ENCODE measurements at places on chromosomes 4 and X.

GRCh38 chrX:137227151-137227550 is 193.4 kb upstream of the GPR101 start:
- DNase-seq: no peak

GRCh38 chr4:8732681-8733243 is 138.9 kb downstream of the HMX1 start:
- no peak for DNase-seq

GRCh38 chr4:183205709-183206108 is 106.7 kb downstream of the WWC2 start:
- DNase-seq: no peak

- DNase-seq: no peak
Measured at GRCh38 chr4:108890484-108890881, 127.6 kb upstream of the ETNPPL start.

DNA sequence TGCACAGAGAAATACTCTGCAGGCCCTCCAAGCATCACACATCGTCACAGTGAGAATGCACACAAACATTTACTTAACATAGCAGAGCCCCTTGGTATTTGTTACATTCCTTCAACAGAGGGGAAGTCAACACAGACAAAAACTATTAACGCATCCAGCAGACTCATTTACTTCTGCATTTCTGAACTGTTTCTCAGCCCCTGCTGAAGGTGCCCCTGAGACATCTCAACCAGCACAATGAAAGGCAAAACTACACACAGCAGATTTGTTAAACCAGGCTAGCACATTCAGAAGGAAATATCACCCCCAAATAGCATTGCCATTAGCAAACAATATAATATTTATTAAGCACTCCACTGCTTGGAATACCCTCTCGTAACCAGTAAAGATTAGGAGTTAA is 367.0 kb downstream of the RAB28 start:
- DNase-seq: no peak

GRCh38 chr4:77148078-77148477 is 8.9 kb upstream of the CCNG2 start:
- no peak for DNase-seq

DNA sequence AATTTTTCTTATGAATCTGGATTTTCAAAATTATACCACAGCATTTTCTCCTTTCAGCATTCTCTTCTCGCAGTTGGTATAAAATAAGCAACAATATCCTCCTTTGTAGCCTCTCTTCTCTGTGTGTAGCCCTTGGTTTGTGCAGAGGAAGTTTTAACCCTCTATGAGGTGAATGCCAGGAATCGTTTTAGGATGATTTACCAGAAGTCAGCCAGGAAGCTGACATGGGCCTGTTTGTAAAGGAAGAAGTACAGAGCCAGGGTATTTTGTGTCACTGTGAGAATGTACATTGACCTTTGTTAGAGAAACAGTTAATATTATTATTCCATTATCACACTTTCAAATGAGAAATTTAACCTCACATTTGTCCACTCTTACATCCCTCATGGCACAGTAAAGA is 88.9 kb upstream of the RPL34 start:
- DNase-seq: no peak

- no peak for DNase-seq
Measured at GRCh38 chr4:71202705-71203104, 136.1 kb upstream of the SLC4A4 start.

GRCh38 chrX:95435198-95435597 is 1249.4 kb upstream of the DIAPH2 start:
- DNase-seq: no peak

DNA sequence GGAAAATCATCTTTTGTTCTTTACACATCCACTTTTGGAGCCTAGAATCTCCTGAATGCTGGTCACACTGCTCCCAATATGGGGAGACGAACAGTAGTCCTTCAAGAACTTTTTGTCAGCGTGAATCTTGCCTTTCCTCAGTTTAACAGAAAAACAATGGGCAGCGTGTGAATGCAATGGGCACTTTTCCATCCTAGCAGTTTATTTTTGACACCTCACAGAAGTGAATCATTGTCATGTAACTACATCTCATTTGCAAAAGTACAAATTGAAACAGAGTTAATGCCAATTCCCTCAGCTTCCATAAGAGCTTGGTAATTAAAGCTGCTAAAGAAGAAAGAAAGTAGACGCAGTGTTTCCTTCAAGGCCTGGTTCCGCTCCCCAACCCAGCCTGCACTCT is 85.5 kb downstream of the DRD5 start:
- no peak for DNase-seq

DNA sequence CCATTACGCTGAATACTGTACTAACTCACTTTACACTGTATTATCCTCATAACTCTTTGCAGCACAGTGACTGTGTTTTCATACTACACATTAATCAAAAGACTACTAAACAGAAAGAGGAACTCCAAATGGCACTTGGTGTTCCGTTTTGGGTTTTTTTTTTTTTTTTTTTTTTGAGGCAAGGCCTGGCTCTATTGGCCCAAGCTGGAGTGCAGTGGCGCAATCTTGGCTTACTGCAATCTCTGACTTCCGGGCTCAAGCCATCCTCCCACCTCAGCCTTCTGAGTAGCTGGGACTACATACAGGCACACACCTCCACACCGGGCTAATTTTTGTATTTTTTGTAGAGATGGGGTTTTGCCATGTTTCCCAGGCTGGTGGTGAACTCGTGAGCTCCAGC is 10.7 kb downstream of the KLHL8 start:
- no peak for DNase-seq

GRCh38 chr4:98293104-98293887 is 32.1 kb downstream of the RAP1GDS1 start:
- no peak for DNase-seq

GRCh38 chr4:140316799-140317198 is 56.6 kb upstream of the SCOC start:
- no peak for DNase-seq

GRCh38 chr4:99248714-99249113 is 29.7 kb upstream of the ADH6 start:
- DNase-seq: no peak

- no peak for DNase-seq
Measured at GRCh38 chrX:96692890-96693289, 8.2 kb downstream of the DIAPH2 start.

GRCh38 chr4:8473920-8474590 is 33.5 kb downstream of the TRMT44 start:
- no peak for DNase-seq

DNA sequence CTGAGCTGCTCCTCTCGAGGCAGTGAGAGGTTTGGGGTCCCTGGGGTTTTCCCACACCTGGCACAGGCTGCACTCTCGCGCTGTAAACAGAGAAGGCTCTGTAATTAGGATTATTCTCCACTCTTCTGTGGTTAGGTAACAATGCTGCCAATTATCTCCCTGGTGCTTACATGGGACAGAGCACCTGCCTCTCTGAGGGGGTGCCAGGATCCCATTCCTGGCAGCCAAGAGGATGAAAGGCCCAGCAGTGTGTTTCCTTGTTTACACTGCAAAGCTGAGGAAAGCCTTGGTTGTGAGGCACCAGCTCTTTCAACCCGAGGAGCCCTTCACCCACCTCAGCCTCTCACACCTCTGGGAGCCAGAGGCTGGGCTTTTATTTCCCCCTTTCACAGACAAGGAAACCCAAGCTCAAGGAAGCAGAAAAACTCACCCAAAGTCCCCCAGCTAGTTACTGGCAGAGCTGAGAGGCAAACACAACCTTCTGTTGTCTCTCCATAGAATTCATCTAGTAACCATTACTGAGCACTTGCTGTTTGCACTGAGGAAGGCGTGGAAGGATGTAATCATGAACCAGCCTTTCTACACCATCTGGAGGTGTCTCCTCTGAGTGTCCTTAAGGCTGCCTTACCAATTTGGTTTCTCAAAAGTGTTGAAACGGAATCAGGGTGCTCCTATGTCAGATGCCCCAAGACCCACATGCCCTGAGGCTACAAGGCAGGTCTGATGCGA is 39.7 kb upstream of the PROM1 start:
- no peak for DNase-seq

DNA sequence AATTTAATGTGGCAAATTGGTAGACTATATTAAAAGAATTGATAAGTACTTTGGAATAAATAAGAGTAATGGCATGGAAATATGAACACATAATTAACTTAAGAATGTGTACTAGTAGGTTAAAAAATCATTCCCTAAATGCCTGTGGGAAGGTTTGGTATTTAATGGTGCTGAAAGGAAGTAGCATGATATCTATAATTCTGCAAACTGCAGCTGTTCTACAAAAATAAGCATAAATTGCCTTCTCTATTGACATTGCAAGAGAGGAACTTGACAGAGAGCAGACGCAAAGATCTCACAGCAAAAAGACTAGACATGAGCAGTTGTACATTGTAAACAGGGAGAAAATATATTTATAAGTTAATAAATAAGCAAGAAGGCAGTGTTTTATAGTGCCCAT is 752.5 kb upstream of the PCDH10 start:
- no peak for DNase-seq

DNA sequence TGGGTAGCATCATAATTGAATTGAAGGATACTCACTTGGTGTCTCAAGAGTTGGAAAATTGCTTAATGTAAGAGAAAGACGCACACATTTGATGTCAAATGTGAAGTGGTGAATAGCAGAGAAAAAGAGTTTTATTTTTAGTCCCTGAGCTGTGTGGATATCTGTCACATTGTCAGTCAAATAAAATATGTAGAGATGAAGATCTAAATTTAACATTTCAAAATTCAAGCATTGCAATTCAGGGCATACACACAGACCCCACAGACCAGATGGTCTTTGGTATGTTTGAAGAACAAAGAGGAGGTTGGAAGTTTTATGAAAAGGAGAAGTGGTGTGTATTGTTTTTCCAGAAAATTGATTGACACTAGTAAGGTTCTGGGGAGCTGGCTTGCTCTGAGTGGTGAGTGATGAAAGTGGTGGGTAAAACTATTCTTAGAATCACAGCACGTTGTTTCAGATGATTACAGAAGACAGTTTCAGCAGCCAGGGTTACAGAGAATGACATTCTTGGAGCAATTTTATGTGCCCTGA is 44.9 kb upstream of the BBS12 start:
- DNase-seq: no peak

- DNase-seq: no peak
Measured at GRCh38 chr4:76784237-76784636, 113.7 kb downstream of the SOWAHB start.

DNA sequence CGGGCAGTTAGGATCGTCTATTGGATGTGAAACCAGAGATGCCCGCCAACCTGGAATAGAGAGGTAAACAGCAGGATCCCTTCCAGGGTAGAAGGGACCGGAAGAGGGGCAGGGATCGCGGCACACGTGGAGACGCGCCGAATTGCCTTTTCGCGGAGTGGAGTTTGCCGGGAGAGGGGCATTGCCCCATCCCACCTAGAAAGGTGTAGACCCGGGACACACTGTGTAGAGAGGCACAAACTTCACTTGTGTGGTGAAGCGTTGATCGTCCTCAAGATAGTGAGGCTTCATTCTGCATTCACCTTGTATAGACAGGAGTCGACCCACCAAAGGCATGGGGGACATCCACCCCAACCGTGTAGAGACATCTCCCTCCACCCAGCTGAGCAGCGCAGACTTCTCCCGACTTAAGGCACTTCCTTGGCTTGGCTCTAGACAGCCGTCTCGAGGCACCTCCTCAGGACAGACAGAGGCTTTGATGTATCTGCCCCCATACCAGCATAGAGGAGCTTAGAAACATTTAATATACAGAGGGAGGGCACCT is 410 bp downstream of the GNL3L start:
- no peak for DNase-seq

DNA sequence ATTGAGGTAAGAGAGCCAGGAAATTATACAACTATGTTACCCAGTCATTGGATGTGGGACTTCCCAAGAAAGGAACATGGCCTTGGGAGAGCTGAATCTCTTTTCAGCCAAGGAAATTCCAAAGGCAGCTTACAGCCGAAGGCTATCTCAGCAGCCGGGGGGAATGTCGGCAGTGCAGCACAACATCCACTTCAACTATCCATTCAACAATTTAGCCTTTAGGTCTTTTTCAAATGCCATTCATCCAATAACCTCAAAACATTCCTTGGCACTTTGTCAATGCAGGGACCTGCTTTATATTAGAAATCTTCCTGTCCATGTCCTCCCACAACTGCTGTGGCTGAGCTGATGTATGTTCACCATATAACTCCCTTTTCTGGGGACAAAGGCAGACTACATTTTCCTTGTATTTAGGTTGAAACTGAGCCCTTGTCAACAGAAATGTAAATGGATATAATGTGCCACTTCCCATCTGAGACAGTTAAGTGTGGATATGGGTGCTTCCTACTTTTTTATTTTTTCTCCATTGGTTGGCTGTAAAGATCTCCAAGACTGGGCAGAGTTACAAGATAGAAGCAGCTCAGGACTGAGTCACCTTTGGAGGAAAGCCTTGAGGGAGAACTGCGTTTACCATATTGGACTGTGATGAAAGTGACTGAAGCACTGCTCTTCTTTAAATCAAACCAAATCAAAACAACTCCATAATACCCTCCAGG is 94.8 kb downstream of the GPRIN3 start:
- no peak for DNase-seq

- DNase-seq: no peak
Measured at GRCh38 chr4:26088433-26088928, 174.5 kb downstream of the SMIM20 start.

DNA sequence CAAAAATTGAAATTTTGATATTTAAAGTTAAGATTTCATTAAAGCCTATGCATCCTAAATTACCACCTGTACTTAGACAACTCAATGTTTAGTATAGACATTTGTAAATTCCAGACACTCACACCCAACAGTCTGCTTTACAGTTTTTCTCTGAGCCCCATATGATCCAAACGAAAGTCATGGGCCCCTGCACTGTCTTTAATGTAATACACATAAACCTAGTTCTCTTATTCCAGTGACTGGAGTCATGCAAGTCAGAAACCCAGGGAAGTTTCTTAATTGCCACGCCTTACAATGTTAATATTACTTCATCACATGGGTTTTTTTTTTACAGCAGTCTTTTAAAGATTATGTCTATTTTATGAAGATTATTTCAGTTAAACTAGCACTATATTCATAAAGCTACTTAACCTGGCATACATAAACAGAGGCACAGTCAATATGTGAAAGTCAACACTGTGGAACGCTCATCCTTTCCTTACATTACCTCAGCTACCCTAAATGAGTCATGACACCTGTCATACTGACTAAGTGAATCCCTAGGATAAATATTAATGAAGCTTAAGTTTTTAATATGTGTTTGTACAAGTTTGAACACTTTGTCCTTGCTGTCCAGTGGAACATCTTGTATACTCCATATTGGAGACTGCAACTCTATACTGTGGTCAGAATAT is 67.7 kb upstream of the H2AZ1 start:
- no peak for DNase-seq

DNA sequence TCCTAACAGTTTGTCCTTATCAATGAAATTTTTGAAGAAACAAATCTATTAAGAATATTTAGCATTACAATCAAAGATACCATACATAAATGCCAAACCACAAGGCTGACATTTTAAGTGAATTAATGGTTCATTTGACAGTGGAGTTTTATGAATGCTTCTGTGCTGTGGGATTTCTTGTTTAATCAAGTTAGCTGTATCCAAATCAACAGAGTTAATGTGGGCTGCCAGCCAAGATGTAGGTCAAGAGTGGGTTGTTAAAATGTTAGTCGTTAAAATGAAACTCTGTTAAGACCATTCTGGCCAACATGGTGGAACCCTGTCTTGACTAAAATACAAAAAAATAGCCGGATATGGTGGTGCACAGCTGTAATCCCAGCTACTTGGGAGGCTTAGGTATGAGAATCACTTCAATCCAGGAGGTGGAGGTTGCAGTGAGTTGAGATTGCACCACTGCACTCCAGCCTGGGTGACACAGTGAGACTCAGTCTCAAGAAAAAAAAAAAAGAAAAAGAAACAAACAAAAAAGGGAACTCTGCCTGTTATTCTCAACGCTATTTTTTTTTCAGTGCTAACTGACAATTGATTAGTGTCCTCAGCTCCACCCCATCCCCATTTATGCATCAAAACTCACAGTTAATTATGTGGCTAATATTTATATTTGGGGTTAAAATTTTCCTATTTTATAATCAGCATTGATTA is 20.2 kb downstream of the GPAT3 start:
- DNase-seq: no peak
